DND-41 (cell line): ENCODE measurements at places on chromosomes 1 and 21.

DNA sequence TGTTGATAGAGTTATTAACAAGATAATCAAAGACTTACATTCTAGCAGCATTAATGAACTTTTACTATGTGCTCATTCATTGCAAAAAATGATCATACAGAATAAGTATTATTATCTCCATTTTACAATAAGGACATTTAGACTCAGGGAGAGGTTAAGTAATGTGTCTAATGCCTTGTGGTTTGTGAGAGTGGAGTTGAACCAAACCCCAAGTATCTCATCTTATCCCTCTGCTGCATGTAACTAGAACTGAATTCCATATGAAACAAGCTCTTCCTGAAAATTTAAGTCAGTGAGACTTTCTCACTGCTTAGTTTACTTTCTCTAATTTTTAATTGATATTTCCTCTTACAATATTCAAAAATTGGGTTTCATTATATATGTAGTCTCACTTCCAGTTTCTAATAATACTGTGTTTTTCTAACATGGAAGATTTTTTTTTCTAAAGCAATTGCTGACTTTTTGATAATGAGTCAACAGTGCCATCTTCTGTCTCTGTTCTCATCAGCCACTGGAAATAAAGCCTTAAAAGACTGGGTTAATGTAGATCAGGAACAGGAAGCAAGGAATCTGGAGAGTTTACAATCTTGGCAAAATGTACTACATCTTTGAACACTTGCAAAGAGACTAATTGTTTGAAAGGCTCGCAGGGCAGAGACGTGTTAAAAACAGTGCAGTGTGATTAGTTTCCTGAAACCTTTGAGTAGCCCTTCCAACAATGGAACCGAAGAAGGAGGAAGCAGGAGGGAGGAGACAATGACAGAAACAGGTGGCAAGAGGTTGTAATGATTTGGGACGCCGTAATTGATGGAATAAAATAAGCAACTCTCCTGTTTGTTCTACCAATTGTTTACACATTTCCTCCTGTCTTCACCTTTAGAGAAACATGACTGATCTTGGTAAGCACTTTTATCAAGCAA, 567.6 kb downstream of the MRPL39 start:
- no peak for DNase-seq

DNA sequence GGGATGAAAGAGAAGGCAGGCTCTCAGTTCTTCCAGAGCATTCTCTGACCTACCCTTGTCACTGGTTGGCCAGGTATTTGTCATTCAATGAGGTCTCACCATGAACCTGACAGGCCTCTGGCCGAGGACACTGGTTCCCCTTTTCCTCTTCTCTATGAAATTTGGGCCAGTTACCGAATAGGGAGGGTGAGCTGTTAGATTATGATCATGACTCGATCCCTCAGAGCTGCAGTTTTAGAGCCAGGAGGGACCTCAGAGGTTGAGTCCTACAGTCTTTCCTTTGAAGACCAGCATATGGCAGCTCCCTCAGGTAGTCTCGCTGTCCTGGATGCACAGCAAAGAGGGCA, 29.5 kb upstream of the CLSTN1 start:
- DNase-seq = no peak

GRCh38 chr1:168917309-168917708, 188.3 kb upstream of the DPT start:
- no peak for DNase-seq

- DNase-seq = no peak
Observed at GRCh38 chr1:97920276-97920831, 480 bp downstream of the DPYD start.

GRCh38 chr1:151458802-151459330, 428 bp downstream of the POGZ start:
- peak; percentile 75 for DNase-seq

GRCh38 chr1:18668046-18668445, 37.4 kb downstream of the PAX7 start:
- no peak for DNase-seq
